ENCODE measurements at places on chromosomes 11 and 22.

GRCh38 chr11:17378655-17379054 is 9.8 kb downstream of the KCNJ11 start:
- no peak for DNase-seq

DNA sequence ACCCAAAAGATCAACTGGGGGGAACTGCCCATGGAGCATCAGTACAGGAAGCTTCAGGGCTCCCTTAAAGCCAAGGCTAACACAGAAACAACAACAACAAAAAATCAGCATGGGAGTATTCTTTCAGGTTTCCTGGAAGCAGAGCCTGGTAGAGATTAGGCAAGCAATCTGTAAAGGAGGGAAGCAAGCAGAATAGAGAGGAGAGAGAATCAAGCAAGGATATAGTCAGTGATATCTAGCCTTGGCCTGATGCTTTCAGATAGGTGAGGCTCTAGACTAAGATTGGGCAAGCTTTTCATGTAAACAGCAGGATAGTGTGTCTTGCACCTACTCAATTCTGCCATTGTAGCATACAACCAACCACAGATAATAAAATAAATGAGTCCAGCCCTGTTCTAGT is 44.4 kb upstream of the FAT3 start:
- no peak for DNase-seq

- no peak for DNase-seq
Observed at GRCh38 chr11:79564288-79564925, 123.6 kb upstream of the TENM4 start.

- peak; percentile 25 for DNase-seq
Observed at GRCh38 chr22:40855071-40855978, 1.1 kb downstream of the ST13 start.

DNA sequence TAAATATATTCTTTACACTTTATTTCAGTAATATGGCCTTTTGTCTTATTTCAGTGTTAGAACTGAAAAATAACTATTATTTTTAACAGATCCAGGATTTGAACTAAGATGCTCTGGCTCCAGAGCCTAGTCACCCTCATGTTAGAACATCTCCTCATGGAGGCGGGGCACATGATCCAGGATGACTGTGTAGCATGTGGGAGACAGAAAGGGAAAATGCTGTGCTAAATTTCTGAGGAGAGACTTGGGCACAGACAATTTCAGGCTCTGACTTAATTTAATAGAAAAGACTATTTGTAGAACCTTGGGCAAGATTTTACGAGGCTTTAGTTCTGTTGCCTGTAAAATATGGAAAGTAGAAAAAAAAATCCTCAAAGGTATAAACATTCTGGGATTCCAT is 24.1 kb downstream of the CTSC start:
- DNase-seq: no peak

GRCh38 chr11:26286472-26287066 is 45.4 kb upstream of the ANO3 start:
- no peak for DNase-seq

- DNase-seq: no peak
Observed at GRCh38 chr11:105862736-105863367, 159.2 kb downstream of the MSANTD4 start.

GRCh38 chr11:93492464-93493251 is 50.5 kb downstream of the SMCO4 start:
- DNase-seq: no peak

- DNase-seq: no peak
Observed at GRCh38 chr11:18322818-18323570, 627 bp downstream of the GTF2H1 start.

DNA sequence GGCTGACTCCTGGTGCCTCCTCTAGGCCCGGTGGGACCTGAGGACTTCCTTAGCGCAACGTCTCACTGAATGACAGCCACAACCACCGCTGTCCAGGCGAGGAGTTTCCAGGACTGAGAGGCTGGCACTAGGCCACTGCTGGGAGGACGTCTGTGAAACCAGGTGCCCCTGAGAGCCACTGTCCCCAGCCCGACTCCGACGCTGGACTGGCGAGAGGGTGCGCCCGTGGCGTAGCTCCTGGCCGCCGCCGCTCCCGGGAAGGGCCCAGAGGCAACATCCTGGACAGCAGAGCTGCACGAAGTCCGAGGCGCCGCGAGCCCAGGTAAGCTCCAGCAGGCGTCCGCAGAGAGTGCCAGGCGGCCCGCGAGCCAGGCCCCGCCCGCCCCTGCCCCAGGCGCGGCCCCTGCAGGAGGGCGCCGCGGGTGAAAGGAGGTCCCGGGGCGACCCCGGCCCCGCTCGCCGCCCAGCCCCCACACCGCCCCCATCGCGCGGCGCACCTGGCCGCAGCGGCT is 525 bp downstream of the DGCR2 start:
- DNase-seq: peak; percentile 49

DNA sequence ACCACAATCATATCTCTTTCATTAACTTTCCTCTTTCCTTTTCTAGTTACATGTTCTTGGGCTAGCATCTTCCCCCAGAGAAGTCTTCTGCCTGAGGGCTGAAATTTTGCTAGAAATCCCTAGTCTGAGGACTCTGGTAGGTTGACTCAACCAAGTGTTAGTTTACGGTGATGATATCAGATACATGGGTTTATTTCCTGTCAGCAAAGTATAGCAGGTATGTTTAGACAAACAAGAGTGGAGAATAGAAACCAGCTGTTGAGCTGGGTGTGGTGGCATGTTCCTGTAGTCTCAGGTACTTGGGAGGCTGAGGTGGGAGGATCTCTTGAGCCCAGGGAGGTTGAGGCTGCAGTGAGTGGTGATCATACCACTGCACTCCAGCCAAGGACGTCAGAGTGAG is 11.2 kb downstream of the FOLR1 start:
- no peak for DNase-seq

- no peak for DNase-seq
Observed at GRCh38 chr11:11458485-11458884, 105.4 kb upstream of the CSNK2A3 start.

DNA sequence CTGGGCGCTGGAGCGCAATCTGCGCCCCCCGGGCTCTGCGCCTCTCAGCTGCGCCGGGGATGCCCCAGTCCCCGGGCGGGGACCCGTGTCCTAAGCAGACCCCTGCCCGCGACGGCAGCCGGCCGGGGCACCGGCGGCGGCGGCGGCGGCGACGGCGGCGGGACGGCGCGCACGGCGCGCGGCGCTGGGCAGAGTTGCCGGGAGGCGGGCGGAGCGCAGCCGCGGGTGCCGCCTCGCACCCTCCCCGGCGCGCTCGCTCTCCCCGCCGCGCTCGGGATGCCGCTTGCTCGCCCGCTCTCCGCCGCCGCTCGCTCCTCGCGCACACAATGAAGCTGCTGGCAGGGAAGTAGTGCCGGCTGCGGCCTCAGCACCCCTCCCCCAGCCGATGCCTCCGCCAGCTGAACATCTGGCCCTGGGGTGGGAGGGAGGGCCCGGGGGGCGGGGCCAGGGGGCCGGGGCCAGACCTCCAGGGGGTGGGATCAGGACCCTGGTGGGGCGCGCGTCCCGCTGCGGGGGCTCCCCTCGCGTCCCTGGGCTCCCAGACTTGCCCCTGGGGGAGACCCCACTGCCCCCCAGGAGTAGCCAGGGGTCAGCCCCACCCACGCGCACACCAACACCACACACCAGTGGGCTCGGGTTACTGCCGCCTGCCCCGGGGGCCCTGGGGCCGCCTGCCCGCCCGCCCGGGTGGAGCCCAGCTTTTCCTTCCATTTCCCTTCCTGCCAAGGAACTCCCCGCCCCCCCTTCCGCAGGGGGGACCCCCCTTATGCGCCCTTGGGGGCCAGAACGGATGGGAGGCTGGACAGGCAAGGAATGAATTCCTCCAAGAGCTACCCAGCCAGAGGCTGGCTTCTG is at the start of gene RCOR2:
TSS of gene RCOR2 (minus strand) at position 328 of the 855 bp plus-strand sequence. CDS start 708 bp downstream, outside the sequence.
- DNase-seq: peak; percentile 71

DNA sequence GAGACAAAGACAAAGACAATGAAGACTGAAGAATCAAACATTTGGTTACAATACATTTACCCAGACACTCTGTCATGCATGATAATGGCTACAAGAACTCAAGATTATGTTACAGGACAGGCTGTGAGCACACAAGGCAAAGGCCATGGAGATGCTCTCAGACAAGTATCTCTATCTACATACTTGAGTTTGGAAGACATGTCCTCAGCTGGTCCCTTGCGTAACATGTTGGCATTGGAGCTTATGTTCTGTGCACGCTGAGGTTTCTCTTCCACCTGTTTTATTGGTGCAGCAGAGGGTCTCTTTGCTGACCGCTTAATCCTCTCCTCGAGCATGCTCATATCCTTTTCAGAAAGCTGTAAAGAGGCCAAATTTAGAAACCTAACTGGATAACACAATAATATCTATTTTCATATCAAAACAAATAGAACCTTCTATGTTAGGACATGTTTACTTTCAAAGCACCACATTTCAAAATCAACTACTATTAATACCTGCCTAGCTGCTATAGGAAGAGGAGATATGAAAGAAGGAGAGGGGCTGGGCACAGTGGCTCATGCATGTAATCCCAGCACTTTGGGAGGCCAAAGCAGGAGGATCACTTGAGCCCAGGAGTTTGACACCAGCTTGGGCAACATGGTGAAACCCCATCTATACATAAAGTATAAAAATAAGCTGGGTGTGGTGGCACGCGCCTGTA is 41.6 kb downstream of the F2 start:
- DNase-seq: no peak

DNA sequence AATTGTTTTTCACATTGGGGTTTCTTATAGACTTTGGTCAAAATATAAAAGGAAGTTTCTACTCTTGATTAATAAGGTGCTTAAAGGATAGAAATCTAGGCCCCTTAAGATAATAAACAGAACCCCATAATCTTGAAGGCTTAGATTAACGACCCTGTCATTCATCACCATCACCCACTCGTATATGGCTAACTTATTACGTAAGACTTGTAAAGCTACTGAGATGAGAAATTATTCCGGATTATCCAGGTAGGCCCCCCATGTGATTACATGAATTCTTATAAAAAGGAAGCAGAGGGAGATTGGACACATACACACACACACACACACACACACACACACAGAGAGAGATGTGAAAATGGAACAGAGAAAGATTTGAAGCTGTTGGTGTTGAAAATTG is 1489.2 kb upstream of the TENM4 start:
- no peak for DNase-seq

- DNase-seq: no peak
Observed at GRCh38 chr11:105548359-105548758, 61.5 kb upstream of the GRIA4 start.

DNA sequence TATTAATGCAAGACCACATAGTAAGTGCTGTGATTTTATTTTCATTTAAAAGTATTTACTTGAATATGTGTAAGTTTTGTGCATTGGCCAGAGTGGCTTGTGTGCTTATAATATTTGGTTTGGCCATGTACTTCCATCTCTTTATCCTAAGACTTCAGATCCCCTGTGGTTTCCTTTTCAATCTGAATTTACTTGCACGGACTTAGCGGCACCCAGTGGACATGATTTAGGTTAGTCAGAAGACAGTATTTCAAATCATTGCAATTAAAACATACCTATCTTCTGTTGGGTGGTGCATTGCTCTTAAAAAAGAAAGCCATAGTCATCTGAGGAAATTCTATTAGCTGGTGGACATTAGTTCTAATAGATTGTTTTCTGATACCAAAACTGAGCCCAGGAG is 30.7 kb downstream of the PIWIL4 start:
- no peak for DNase-seq

GRCh38 chr11:7592711-7593110 is 78.9 kb downstream of the PPFIBP2 start:
- no peak for DNase-seq

DNA sequence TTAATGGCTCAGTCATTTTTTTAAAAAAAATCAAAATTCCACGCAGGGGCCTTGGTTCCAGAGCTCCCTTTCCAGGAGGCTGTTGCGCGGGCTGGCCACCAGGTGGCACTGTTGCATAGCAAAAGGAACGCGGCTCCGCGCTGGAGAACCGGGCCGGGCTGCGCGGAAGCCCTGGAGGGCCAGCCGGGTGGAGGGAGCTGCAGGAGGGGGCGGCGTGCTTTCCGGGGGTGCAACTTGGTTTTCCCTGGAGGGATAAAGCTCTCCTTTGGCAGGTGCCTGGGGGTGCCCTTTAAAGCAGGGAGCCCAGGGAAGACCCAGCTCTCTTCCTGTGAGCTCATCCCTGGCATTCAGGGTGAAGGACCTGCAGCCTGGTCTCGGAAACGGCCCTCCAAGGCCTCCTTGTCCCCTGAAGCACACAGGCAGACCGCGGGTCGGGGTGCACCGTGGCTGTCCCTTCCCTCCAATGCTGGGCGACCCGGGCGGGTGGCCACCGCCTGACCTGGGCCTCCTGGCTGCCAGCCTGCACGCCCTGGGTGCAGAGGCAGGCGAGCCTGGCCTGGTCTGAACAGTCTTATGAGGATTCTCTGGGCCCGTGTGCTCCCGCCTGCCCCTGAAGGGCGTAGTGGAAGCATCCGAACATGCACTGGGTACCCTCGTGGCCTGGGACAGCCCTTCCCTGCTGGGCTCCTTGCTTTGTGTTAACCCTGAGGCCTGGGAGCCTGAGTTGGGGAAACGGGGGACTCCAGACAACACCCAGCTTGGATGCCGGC is 23.4 kb downstream of the KRTAP5-5 start:
- DNase-seq: peak; percentile 86

GRCh38 chr11:20056109-20056949 is 103.9 kb downstream of the DBX1 start:
- DNase-seq: no peak

DNA sequence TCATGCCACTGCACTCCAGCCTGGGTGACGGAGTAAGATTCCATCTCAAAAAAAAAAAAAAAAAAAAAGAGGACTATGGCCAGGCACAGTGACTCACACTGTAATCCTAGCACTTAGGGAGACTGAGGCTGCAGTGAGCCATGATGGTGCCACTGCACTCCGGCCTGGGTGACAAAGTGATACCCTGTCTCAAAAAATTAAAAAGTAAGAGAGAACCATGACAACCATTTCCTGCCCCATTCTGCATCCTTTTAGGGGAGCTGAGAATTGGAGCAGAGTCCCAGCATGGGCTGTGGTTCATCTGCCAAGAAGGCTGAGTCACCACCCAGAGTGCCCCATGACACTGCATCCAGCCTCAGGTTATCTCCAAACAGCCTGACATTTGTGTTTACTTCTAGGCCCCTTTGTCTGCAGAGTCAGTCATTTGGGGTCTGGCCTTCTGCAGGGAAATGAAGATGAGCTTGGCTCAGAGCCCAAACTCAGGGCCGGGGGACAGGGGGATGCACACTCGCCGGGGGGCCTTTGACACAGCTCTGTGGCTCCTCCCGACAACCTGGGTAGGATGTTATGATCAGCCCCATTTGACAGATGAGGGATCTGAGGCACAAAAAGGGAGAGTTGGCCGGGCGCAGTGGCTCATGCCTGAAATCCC is 4.7 kb downstream of the CSDC2 start:
- peak; percentile 24 for DNase-seq

Data from stimulated activated CD4-positive, alpha-beta T cell treated with anti-CD3 and anti-CD28 coated beads, Interleukin-2, amount 100 ng/mL, for 24 hours (primary cell).